NCI-H510A treated with DMSO at 0.1 percent for 48 hours (cell line): ENCODE measurements at places on chromosomes 5 and 9.

DNA sequence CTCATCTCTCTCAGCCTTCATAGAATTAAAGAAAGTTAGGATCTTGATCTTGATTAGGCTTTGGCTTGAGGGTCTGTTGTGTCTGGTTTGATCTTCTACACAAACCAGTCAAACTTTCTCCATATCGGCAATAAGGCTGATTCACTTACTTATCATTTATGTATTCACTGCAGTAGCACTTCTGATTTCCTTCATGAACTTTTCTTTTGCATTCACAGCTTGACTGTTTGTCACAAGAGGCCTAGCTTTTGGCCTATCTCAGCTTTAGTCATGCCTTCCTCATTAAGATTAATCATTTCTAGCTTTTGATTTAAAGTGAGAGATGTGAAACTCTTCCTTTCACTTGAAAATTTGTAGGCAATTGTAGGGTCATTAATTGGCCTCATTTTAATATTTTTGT lies 62.8 kb downstream of the SH3RF2 start:
- no peak for DNase-seq

DNA sequence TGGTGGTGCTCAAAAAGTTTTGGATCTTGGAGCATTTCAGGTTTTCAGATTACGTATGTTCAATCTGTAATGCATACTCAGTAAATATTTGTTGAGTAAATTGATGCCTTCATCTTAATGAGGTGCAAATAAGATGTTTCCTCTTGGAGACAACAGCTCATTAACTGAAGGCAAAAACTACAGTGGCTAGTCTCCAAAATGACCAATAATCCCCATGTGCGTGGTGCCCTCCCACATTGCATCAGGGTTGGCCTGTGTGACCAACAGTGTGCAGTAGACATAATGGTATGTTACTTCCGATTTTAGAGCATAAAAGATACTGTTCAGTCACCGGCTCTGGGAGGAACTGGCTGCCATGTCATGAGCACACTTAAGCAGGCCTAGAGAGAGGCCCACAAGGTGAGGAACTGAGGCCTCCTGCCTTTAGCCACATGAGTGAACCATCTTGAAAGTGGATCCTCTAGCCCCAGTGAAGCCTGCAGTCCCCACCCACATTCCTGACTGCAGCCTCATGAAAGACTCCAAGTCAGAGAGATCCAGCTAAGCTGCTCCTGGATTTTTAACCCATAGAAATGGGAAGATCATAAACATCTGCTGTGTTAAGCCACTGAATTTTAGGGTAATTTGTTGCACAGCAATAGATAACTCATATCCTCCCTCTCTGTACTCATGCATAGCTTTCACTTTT lies 55.7 kb downstream of the LIFR start:
- DNase-seq, result no peak

DNA sequence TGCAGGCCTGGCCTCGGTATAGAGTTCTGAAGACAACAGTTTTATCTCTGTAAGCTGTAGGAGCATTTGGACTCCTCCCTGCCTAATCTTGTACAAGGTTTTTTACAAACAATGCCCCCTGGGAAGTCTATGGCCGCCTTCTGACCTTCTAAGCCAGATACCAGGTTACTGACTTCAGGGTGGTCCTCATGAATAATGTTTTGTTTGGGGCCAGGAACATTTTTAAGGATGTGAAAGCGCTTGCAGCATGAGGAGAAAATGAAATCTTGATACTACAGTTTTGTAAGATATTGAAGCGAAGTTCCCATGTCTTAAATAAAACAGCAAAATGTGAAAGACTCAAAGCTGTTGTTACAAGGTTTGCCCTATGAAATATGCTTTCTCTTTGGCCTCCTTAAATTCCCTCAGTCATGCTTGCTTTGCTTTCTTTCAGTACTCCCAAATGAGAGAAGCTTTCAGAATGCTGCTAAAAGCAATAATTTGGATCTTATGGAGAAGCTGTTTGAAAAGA lies 5.2 kb downstream of the ANKDD1B start:
- DNase-seq, result no peak

DNA sequence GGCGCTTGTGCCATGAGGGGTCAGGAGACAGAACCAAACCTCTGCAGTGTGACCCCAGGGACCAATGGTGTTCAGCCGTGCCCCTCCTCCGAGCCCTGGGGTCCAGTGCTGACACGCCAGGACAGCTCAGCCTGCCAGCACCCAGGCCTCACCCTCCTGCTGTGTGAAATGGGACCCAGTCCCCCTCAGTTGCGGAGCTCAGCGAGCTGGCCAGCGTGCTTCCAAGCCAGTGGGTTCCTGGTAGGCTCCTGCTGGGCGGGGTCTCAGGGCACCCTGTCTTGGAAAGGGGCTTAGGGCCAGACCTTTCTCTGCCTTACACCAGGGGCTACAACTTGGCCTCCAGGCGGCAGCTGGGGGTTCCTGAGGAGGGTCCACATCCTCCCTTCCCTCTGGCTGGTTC lies 4.4 kb downstream of the RNF44 start:
- DNase-seq, result no peak

- peak; percentile 22 for DNase-seq
Observed at GRCh38 chr5:140806834-140807775, at the start of gene PCDHA4. PCDHA4 (plus strand) TSS chr5:140807068.

DNA sequence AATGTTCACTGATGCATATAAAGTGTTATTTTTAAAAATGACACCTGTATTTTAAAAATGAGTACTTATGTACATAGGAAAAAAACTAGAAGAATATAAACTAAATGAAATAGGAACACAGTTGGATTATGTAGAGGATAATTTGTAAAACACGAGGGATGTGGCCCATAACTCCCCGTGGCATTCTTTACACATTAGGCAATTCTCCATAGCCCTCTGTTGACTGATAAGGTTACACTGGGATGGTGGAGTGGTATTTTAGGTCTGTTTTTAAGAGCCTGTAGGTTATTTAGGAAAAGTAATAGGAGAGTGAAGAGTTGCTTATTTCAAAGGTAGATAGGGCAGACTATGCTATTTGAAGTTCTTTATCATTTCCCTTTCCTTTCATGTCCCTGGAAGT lies 1.8 kb downstream of the CAVIN4 start:
- DNase-seq, result no peak

GRCh38 chr9:98158071-98158831 lies 34.2 kb downstream of the CORO2A start:
- peak; percentile 86 for DNase-seq

DNA sequence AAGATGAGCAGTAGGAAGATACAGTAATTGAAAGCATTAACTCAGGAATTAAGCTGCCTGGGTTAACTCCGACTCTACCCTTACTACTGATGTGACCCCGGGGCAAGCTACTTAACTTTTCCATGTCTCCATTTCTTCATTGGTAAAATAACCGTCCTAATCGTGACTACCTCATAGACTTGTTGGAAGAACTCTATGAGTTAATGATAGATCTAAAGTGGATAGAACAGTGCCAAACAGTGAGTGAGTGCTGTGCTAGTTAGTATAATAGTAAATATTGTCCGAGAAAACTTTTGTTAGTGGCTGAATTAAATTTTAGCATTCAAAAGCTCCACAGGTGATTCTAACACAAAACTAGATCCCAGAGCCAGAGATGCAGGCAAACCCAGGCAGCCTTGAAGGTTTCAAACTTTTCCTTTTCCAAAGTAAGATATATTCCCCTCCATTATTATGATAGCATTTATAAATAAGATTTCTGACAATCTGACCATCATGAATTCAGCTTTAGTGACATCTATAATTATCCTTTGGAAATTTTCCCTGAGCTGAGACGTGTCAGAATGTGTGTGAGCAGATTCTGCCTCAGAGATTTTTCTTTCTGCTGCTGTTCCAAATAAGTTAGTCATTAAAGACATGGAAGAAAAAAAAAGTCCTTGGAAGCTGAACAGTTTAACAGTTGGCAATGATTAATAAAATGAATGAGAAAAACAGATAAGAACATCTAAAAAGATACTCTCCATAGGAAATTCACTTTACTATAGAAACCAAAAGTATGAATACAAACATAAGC lies 369.5 kb downstream of the PRELID2 start:
- no peak for DNase-seq

DNA sequence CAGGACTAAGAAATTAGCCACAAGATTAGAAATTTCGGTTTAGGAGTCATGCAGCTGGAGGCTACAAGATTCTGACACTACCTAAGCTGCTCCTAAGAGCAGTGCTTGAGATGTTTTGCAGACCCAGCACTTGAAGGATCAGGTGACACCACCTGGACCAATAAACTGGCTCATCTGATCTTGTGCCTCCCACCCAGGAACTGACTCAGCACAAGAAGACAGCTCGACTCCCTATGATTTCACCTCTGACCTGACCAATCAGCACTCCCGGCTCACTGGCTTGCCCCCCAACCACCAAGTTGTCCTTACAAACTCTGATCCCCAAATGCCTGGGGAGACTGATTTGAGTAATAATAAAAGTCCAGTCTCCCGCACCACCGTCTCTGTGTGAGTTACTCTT lies 170.4 kb downstream of the TTC39B start:
- DNase-seq, result no peak

DNA sequence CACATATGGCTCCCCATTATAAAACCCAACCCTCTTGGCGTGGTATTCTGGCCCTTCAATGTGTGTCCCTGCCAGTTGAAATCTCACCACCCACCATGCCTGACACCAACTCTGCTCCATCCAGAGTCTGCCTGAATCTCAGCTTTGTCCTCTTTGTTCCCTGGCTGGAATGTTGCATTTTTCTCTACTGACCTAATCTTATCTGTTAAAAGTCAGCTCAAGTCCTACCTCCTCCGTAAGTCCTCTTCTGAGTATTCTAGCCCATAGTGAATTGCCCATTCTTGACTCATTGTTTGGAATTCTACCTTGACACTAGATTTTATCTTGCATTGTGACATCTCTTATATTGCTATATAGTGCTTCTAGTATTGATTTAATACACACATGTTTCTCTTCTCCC lies 207.1 kb upstream of the VLDLR start:
- DNase-seq, result no peak

- DNase-seq, result no peak
Observed at GRCh38 chr5:101271945-101272344, 368.9 kb upstream of the ST8SIA4 start.
